Upper lobe of right lung (tissue), 1 donor: ENCODE measurements at places on chromosomes 2 and 18. TPM values are rescaled to one million over a fixed set of nuclear protein-coding genes. Genes with fewer than 3 reads are reported as not detected.

DNA sequence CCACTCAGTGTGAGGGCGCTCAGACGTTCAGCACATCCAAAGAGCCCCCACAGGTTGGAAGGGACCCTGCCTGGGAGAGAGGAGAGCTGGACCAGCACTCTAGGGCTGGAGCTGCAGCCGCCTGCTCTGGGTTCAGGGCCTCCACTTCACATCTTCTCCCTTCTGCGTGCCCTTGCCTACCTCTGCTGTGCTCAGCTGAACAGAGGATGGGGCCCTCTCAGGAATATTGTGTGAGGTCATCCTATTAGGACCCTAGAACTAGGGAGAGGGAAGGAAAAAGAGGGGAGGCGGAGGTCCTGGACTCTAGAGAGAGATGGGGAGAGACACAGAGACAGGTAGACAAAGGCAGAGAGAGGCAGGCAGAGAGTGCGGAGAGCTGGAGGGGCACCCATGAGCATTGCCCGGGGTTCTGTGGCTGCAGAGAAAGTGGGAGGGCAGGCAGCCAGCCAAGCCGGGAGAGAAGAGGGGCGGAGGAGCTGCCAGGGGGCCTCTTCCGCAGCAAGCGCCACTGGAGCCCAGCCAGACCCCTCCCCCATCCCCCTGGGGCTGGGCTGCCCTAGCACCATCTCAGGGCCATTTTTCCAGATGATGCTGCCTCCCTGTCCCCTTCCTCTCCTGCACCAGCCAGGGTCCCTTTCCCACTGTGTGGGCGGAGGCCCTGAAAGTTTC is 8.3 kb upstream of the TNS1 start:
- H3K4me3 ChIP-seq = no peak overlapping the region
- H3K27ac ChIP-seq = no peak overlapping the region
- no peaks in the 10 kb centered on the region for H3K27me3 ChIP-seq
- H3K4me1 ChIP-seq = peaks cover 14% of the 10 kb centered on the region
- no peaks in the 10 kb centered on the region for H3K36me3 ChIP-seq

DNA sequence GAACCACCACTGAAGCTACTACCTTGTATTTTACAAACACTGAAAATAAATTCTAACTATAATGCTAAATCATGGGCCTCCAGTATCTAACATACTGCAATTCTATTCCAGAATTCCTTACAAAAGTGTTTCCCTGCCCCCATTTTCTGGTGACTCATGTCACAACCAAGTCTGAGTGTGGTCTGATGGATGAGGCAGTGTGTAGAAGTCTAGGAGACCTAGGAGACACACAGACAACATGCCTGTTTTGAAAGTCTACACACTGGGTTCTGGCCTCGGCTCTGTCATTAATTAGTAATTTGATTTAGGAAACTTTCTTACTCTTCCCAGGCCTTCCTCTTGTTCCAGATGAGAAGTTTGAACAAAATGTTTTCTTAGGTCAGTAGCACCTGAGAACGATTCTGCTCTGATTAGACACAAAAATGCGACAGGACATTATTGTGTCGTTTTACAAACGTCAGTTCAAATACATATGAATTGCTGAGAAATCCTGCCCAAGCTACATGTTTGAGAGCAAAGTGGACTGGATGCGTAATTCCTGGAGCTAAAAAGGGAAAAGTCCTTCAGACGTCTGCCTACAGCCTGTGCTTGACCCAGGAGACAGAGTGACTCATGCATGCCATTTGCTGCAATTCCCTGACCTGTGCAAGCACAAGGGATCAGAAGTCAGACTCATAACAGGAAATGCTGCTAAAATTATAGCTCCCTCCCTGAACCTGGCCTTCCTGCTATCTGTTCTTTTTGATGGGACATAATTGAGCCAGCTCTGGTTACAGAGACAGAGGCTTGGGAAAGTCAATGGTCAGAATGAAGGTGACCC is 494.4 kb downstream of the SOX11 start:
- H3K27ac ChIP-seq = peak overlapping the region; percentile 20
- H3K36me3 ChIP-seq = no peaks in the 10 kb centered on the region
- H3K4me3 ChIP-seq = no peak overlapping the region
- no peaks in the 10 kb centered on the region for H3K27me3 ChIP-seq

DNA sequence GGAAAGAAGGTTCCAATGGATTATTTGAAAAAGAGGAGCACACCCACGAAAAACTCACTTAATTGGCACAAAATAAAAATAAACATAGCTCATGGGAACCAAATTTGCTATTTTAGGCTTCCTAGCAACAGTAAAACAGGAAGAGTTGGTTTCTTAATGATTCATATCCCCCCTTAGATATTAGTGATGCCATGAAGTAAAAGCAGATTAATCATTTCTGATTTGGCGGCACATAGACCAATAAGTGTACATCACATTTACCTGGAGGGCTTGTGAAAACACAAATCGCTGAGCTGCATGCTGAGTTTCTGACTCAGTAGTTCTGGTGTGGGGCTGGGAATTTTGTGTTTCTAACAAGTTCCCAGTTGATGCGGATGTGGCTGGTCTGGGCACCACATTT is 260.4 kb downstream of the SLC4A3 start:
- no peaks in the 10 kb centered on the region for H3K27me3 ChIP-seq
- no peak overlapping the region for H3K4me3 ChIP-seq
- H3K36me3 ChIP-seq = no peaks in the 10 kb centered on the region
- H3K27ac ChIP-seq = no peak overlapping the region
- H3K4me1 ChIP-seq = no peaks in the 10 kb centered on the region

Gene SCTR
- total RNA-seq = 21.0 TPM

Gene UGT1A6
- total RNA-seq = 3.2 TPM
